ENCODE measurements at places on chromosomes 12 and 14.

DNA sequence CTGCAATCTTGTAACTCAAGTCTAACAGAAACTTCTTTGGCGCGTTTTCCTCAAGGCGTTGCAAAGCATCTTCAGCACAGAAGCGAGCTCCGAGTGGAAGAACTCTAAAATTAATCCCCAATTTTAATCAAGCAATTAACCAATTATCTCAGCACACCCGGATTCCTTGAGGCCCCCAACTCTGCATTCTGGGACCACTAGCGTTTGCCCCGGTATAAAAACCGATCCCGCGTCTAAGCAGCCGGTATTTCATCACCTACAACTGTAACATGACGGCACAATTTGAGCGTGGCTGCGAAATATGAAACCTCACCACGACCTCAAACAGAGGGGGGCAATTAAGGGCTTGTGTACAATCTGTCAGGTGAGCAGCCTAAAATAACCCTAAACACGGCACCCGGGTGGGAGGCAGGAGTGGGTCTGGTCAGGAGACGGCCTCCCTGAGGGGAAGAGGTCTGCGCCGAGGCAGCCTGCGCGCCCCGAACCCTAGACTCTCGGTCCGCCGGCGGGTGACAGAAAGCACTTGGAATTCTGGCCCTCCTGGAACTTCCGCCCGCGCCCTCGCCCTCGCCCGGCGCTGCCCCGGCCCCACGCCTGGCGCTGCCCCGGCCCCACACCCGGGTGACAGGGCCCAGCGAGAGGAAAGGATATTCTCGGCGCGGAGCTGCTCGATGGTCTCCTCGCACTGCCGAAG, 594 bp downstream of the ZCCHC8 start:
- H3K36me3 ChIP-seq: peaks cover 68% of the 10 kb centered on the region
- peak overlapping the region; percentile 69 for H3K27ac ChIP-seq
- DNase-seq: peak; percentile 61
- peak overlapping the region; percentile 94 for H3K4me3 ChIP-seq
- peaks cover 16% of the 10 kb centered on the region for H3K4me1 ChIP-seq
- no peaks in the 10 kb centered on the region for H3K27me3 ChIP-seq

DNA sequence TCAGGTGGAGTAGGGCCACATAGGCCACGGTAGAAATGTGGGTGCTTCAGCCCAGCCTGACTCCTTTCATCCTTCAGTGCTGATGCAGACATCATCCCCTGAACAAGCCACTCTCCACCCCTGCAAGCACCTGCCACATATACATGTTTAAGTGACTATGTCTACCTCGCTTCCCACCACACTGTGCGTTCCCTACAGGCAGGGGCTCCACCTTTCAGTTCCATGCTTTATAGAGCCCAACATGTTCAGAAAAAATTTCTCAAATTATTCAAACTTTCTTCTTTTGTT, 11.6 kb downstream of the SLC7A7 start:
- H3K36me3 ChIP-seq: no peaks in the 10 kb centered on the region
- peaks cover 10% of the 10 kb centered on the region for H3K4me1 ChIP-seq
- peaks cover 8% of the 10 kb centered on the region for H3K27me3 ChIP-seq
- DNase-seq: no peak
- no peak overlapping the region for H3K4me3 ChIP-seq

DNA sequence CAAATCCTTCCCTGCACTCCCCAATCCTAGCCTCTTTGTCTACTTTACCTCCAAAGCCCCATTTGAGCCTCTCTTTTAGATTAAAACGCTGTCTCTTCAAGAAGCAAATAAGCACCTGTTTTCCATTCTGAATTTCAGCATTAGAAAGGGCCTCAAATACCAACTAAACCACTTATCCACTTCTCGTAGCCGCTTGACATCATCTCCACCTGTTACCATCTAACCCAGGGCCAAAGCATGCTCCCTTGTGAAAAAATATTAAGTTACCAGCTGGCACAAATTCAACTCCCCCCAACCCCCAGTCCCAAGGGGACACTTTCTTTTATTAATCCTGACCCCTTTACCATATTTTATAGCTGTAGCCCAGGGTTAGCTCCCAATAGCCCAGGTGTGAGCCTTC, 43.1 kb downstream of the GPHB5 start:
- H3K4me3 ChIP-seq: no peak overlapping the region
- no peaks in the 10 kb centered on the region for H3K36me3 ChIP-seq
- H3K27me3 ChIP-seq: no peaks in the 10 kb centered on the region
- no peaks in the 10 kb centered on the region for H3K4me1 ChIP-seq

DNA sequence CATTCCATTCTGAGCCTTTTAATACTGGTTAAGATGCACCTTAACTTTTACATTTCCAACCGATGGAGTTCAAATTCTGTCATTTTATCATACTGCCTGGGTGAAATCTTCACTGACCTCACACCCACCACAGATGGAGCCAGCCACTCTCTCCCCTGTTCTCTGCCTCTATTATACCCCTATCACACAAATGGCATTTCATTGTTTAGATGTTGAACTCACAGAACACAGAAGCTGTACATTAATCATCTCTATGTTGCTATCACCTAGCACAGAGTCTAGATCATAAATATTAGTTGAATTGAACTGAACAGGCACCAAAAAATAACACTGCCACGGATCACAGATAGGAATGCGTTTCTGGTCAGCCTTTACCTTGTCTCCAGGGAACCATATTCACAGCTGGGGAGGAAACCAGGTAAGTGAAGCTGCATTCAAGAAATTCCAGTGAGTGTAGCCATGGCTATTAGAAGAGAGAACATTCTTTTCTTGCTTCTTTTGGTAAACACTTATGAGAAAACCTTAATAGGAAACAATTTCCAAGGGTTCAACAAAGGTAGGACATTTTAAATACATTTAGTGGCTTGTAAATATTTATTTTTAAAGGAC, 194.9 kb upstream of the RMST start:
- H3K36me3 ChIP-seq: no peaks in the 10 kb centered on the region
- DNase-seq: no peak
- H3K4me3 ChIP-seq: no peak overlapping the region
- H3K27me3 ChIP-seq: peaks cover under 1% of the 10 kb centered on the region

DNA sequence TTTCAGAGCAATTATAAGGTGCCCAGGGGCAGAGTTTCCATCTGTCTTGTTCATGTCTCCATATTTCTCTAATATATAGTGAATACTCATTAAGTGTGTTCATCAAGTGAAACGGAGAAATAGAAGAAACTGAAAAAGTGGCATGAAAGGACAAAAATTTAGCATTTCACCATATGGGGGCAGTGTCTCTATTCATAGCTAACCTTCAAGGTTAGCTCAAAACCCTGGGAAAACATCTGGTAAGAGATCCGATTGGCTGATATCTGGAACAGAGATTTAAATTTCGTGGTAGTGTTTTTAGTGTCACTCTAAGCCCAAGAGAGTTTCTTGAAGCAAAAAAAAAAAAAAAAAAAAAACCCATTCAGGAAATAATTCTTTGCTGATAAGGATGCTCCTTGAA, 367.5 kb downstream of the DAD1 start:
- peak; percentile 14 for DNase-seq
- no peaks in the 10 kb centered on the region for H3K4me1 ChIP-seq
- no peaks in the 10 kb centered on the region for H3K36me3 ChIP-seq
- peaks cover 40% of the 10 kb centered on the region for H3K27me3 ChIP-seq
- no peak overlapping the region for H3K27ac ChIP-seq

DNA sequence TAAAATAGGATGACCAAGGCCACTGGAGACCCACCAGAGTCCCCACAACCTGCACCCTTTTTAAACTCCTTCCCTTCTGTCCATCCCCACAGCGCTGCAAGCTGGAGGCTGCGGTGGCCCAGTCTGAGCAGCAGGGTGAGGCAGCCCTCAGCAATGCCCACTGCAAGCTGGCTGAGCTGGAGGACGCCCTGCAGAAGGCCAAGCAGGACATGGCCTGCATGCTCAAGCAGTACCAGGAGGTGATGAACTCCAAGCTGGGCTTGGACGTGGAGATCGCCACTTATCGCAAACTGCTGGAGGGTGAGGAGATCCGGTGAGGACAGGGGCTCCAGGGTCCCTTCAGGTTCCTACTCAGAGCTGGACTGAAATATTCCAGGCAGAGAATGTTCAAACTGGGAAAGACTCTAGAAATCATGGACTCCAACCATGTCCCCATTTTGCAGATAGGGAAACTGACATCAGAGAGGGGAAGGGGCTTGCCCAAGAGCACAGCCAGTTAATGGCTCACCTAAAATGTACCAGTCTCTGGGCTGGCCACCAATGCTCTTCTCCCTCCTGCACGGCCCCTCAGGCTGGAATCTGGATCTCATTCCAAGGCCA, 17.2 kb downstream of the KRT85 start:
- no peak for DNase-seq

- peaks cover 46% of the 10 kb centered on the region for H3K4me1 ChIP-seq
- H3K36me3 ChIP-seq: peaks cover 15% of the 10 kb centered on the region
- H3K27me3 ChIP-seq: no peaks in the 10 kb centered on the region
- H3K27ac ChIP-seq: no peak overlapping the region
Observed at GRCh38 chr14:61150851-61151250, 130.3 kb downstream of the TMEM30B start.

GRCh38 chr12:14362352-14362751, 3.1 kb upstream of the ATF7IP start:
- H3K36me3 ChIP-seq: peaks cover 24% of the 10 kb centered on the region
- no peaks in the 10 kb centered on the region for H3K27me3 ChIP-seq
- no peak for DNase-seq
- H3K4me3 ChIP-seq: no peak overlapping the region

DNA sequence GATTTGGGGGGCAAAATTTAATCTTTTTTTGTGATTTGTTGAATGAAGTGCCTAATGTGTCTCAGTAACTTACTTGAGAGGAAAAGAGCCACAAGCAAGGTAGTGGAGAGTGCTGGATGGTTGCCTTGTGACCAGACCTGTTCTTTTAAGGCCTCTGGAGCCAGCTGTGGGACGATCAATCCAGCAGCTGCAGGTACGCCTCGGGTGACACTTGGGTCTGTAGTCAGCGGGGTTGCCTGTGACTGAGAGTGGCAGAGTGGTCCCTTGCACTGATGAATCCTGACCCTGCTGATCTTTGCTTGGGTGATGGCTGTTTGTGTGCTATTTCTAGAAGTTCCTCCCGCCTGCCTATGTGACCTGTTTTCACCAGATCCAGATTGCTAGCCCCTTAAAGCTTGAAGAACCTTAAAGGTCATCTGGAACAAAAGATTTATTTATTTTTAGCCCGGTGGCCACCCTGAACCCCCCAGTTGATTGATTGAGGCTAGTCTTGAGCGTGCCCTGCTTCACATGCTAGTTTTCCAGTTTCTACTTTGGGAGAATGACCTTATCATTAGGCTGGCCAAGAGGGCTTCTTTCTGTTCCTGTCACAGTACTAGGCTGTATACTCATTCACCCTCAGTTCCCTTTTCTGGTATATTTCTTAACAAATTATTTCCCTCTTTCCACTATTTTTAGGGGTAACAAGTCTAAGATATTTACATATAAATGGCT, 23.2 kb downstream of the PRKCH start:
- DNase-seq: no peak
- no peak overlapping the region for H3K27ac ChIP-seq
- H3K36me3 ChIP-seq: no peaks in the 10 kb centered on the region
- no peaks in the 10 kb centered on the region for H3K4me1 ChIP-seq

GRCh38 chr12:72330301-72330700, 58.1 kb downstream of the TRHDE start:
- no peaks in the 10 kb centered on the region for H3K27me3 ChIP-seq
- H3K4me1 ChIP-seq: peaks cover 15% of the 10 kb centered on the region
- no peak overlapping the region for H3K4me3 ChIP-seq
- no peak for DNase-seq

GRCh38 chr12:6534945-6535696, 804 bp downstream of the GAPDH start:
- H3K4me3 ChIP-seq: peak overlapping the region; percentile 81
- peak overlapping the region; percentile 89 for H3K27ac ChIP-seq
- peaks cover 94% of the 10 kb centered on the region for H3K36me3 ChIP-seq
- H3K4me1 ChIP-seq: peaks cover 34% of the 10 kb centered on the region
- H3K27me3 ChIP-seq: no peaks in the 10 kb centered on the region

DNA sequence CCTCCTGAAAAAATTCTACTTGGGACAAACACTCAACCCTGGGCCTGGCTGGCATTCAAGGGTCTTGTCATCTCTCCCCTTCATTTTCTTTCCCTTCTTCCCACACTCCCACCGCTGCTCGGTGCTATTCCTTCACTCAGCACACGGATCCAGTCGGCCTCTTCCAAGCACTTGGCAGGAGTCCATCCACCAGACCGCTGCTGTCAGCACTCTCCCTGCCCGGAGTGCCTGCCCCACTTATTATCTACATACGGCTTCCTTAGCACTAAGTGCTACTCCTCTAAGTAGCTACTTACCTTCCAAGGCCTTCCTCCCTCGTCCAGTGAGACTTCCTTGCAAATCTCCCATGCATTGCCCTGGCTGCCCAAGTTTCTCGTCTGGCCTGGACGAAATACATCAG, 29.8 kb downstream of the CALM1 start:
- H3K27ac ChIP-seq: no peak overlapping the region
- H3K4me3 ChIP-seq: no peak overlapping the region
- H3K36me3 ChIP-seq: no peaks in the 10 kb centered on the region
- H3K27me3 ChIP-seq: no peaks in the 10 kb centered on the region

DNA sequence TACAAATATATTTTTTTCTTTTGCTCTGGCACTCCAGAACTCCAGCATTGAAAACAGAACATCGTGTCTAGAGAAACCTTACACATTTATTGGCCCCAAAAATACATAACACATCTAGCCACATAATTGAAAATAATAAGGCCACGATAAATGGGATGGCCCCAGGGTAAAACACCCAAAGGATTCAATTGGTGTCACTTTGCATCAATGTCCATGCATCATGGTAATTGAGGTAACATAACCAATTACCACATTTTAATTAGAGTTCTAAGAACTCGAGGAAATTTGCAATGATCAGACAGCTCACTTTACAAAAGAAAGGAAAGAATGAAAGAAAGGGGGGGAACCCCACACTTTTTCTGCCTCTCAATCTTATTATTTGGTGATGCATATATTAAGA, 151.8 kb upstream of the NPAS3 start:
- H3K4me1 ChIP-seq: no peaks in the 10 kb centered on the region
- H3K27ac ChIP-seq: no peak overlapping the region
- H3K27me3 ChIP-seq: no peaks in the 10 kb centered on the region
- H3K36me3 ChIP-seq: no peaks in the 10 kb centered on the region

- peaks cover under 1% of the 10 kb centered on the region for H3K27me3 ChIP-seq
- no peak for DNase-seq
- H3K36me3 ChIP-seq: no peaks in the 10 kb centered on the region
- no peaks in the 10 kb centered on the region for H3K4me1 ChIP-seq
- no peak overlapping the region for H3K4me3 ChIP-seq
Observed at GRCh38 chr12:553216-554000, 93.7 kb downstream of the B4GALNT3 start.

DNA sequence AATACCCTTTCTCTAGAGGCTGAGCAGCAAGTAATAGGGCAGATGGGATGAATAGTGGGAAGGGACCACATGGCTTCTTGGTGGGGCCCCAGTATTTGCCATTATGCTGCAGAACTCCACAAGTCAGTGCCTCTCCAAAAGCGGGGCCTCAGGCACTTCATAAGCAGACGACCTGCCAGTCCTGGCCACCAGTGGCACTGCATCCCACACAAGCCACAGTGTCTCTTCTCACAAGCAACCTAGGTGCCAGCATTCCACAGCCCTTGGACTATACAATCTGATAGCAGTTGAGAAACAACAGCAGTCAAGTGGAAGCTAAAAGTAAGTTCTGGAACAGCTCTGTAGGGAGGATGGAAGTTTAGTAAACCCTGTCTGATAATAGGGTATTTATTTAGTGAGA, 4.2 kb upstream of the SLC8A3 start:
- no peak for DNase-seq
- no peaks in the 10 kb centered on the region for H3K36me3 ChIP-seq
- no peak overlapping the region for H3K27ac ChIP-seq
- no peak overlapping the region for H3K4me3 ChIP-seq
- H3K27me3 ChIP-seq: peaks cover 100% of the 10 kb centered on the region

Data from Calu3 (cell line).